Lower lobe of right lung (tissue), 2 donors: ENCODE measurements at places on chromosomes 16 and 17. TPM values are rescaled to one million over a fixed set of nuclear protein-coding genes. Genes with fewer than 3 reads are reported as not detected.

SULT1A3 gene
- 23.1 TPM for total RNA-seq

KRT33A gene
- not detected for total RNA-seq

TBC1D3E gene
- total RNA-seq = not detected

GNPTG gene
- total RNA-seq = 89.5 TPM

NF1 gene
- total RNA-seq = 53.1 TPM

TPSG1 gene
- 2.9 TPM for total RNA-seq

KCNJ2 gene
- total RNA-seq = 15.6 TPM

ZMYND15 gene
- 13.3 TPM for total RNA-seq

NPIPB6 gene
- total RNA-seq = not detected

CPHXL2 gene
- total RNA-seq = not detected

TNFRSF17 gene
- total RNA-seq = 1.4 TPM

CDRT15 gene
- not detected for total RNA-seq

MON1B gene
- 62.2 TPM for total RNA-seq

RCVRN gene
- total RNA-seq = not detected

ZNF764 gene
- 8.4 TPM for total RNA-seq

PRRT2 gene
- 3.2 TPM for total RNA-seq

ARHGDIG gene
- total RNA-seq = not detected

PPP1R27 gene
- not detected for total RNA-seq

SLC16A6 gene
- total RNA-seq = 7.5 TPM

ASIC2 gene
- not detected for total RNA-seq

AIPL1 gene
- not detected for total RNA-seq

SULT1A1 gene
- 50.2 TPM for total RNA-seq

SLC5A11 gene
- 0.27 TPM for total RNA-seq

DPEP2 gene
- 29.5 TPM for total RNA-seq

NPIPB9 gene
- total RNA-seq = 5.5 TPM
